ENCODE measurements at places on chromosomes 6 and 20. TPM values are rescaled to one million over a fixed set of nuclear protein-coding genes. Genes with fewer than 3 reads are reported as not detected.

Gene SOX18
- total RNA-seq, result 8.8 TPM

- H3K4me3 ChIP-seq, result no peak overlapping the region
- H3K36me3 ChIP-seq, result no peaks in the 10 kb centered on the region
- H3K27ac ChIP-seq, result no peak overlapping the region
Measured at GRCh38 chr20:50280851-50281655, 90.4 kb downstream of the CEBPB start.

- H3K4me3 ChIP-seq, result no peak overlapping the region
- H3K27ac ChIP-seq, result no peak overlapping the region
- no peaks in the 10 kb centered on the region for H3K4me1 ChIP-seq
- DNase-seq, result no peak
- no peaks in the 10 kb centered on the region for H3K36me3 ChIP-seq
Measured at GRCh38 chr6:93751969-93752368, 332.6 kb upstream of the EPHA7 start.

- peak overlapping the region; percentile 95 for H3K27ac ChIP-seq
- no peaks in the 10 kb centered on the region for H3K4me1 ChIP-seq
- H3K4me3 ChIP-seq, result peak overlapping the region; percentile 95
- DNase-seq, result no peak
- H3K27me3 ChIP-seq, result no peaks in the 10 kb centered on the region
Measured at GRCh38 chr6:11092668-11093375, 812 bp upstream of the SMIM13 start.

DNA sequence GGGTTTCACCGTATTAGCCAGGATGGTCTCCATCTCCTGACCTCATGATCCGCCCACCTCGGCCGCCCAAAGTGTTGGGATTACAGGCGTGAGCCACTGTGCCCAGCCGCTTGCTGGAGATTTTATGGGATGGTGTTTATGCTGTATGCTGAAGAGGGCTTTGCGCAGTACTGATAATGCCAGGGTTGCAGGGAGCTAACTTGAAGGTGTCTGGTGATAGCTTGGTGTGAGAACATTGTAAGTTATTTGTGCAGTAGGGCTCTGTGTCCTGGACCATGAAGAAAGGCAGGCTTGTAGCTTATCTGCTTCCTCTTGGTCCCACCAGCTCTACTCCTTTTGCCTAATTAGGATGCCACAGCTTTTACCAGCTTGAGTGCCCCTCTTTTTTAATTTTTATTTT lies 157.0 kb upstream of the DTNBP1 start:
- no peaks in the 10 kb centered on the region for H3K36me3 ChIP-seq
- no peak overlapping the region for H3K4me3 ChIP-seq
- H3K27ac ChIP-seq, result no peak overlapping the region
- H3K27me3 ChIP-seq, result no peaks in the 10 kb centered on the region
- H3K4me1 ChIP-seq, result no peaks in the 10 kb centered on the region
- no peak for DNase-seq

DNA sequence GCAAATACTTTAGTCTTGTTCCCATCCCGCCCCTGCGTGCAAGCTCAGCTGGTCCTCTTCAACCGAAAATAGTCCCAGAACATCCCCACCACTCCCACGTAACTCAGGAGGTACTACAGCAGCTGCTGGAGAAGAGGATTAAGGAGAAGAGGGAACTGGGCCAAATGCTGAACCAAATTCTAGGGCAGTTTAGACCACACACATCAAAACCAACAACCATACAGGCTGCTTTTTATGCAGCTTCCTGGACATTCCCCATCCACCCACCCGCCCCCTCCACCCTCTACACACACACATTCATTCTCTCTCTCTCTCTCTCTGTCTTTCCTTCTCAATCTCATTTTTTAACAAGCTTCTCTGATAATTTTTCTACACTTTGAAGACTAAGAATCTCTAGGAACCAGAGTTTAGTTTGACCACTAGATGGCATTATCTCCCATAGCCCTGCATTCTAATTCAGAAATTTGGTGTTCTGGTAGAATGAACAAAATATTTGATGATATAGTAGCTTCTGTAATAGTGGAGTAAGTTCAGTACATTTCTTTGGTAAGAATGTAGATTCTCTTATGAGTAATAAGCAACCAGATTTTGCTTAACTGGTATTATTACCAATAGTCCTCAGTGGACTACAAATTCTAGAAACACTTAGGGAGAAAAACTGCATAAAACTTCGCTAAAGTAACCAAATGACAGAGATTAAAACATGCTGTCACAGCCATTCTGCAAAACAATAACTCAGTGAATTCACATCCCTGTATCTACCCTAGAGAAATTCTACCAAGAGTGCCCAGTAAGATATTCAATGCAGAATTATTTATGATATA lies 52.1 kb upstream of the BEND6 start:
- H3K4me1 ChIP-seq, result no peaks in the 10 kb centered on the region
- no peaks in the 10 kb centered on the region for H3K36me3 ChIP-seq
- no peak overlapping the region for H3K4me3 ChIP-seq
- DNase-seq, result no peak
- H3K27ac ChIP-seq, result no peak overlapping the region

DNA sequence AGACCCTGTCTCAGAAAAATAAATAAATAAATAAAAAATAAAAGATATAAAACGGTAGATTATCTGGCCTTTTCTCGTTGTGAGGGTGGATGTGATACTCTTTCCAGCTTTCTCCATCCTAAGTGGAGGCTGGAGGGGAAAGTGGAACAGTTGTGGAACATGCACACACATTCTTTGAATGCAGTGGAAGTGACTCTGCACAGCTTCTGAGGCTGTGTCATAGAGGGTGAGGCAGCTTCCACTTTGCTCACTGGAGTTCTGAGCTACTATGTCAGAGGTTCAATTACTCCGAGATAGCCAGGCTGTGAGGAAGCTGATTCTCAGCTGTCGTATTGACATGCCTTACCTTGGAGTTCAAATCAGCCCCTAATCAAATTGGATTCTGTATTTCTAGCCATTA lies 82.2 kb downstream of the CHMP4B start:
- no peak overlapping the region for H3K4me3 ChIP-seq
- no peak for DNase-seq
- H3K36me3 ChIP-seq, result no peaks in the 10 kb centered on the region

DNA sequence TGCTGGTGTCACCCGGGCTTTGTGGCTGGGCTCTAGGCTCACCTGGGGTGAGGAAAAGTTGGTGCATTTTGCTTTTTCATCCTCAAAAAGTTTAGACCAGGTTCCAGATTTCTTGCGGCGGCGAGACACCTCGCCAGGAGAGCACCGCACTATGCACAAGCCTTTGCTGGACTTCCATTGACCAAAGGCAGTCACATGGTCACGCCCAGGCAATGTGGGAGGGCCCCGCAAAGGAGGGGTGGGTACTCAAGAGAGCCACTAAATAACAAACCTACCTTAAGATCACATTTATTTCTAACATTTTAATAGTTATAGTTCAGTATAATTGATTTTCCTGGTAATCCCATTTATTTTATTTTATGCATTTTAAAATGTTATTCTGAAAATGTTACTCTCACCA lies 3.0 kb upstream of the KIF16B start:
- no peak overlapping the region for H3K27ac ChIP-seq
- H3K27me3 ChIP-seq, result no peaks in the 10 kb centered on the region
- no peak for DNase-seq
- no peak overlapping the region for H3K4me3 ChIP-seq
- H3K4me1 ChIP-seq, result peaks cover 8% of the 10 kb centered on the region

DNA sequence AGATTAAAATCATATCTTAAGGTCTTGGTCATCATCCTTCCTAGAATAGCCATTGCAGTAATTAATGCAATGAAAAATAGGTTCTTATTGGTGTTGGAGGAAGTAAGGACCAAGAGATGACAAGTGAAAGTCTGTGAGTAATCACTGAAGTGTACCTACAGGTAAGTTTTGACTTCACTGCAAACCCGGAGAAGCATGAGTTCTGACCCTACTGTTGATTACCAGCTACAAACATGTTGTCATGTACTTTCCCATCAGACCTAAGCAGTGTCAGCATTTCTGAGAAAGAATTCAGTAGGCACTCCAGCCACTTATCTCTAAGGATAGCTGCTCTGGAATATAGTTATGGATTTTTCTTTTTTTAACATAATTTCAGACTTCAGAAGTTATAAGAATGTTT lies 280.9 kb downstream of the ZFAND3 start:
- H3K4me3 ChIP-seq, result no peak overlapping the region
- H3K4me1 ChIP-seq, result no peaks in the 10 kb centered on the region
- no peak overlapping the region for H3K27ac ChIP-seq
- no peak for DNase-seq
- H3K27me3 ChIP-seq, result no peaks in the 10 kb centered on the region

Gene RNF39
- total RNA-seq, result 40.0 TPM

- H3K27ac ChIP-seq, result no peak overlapping the region
- DNase-seq, result no peak
- no peaks in the 10 kb centered on the region for H3K36me3 ChIP-seq
- H3K4me3 ChIP-seq, result no peak overlapping the region
Measured at GRCh38 chr6:12748411-12748810, 31.8 kb downstream of the PHACTR1 start.

GRCh38 chr6:166872531-166873009 lies 83.8 kb downstream of the RNASET2 start:
- no peaks in the 10 kb centered on the region for H3K27me3 ChIP-seq
- H3K27ac ChIP-seq, result no peak overlapping the region
- no peak for DNase-seq
- H3K36me3 ChIP-seq, result no peaks in the 10 kb centered on the region
- H3K4me1 ChIP-seq, result no peaks in the 10 kb centered on the region

DNA sequence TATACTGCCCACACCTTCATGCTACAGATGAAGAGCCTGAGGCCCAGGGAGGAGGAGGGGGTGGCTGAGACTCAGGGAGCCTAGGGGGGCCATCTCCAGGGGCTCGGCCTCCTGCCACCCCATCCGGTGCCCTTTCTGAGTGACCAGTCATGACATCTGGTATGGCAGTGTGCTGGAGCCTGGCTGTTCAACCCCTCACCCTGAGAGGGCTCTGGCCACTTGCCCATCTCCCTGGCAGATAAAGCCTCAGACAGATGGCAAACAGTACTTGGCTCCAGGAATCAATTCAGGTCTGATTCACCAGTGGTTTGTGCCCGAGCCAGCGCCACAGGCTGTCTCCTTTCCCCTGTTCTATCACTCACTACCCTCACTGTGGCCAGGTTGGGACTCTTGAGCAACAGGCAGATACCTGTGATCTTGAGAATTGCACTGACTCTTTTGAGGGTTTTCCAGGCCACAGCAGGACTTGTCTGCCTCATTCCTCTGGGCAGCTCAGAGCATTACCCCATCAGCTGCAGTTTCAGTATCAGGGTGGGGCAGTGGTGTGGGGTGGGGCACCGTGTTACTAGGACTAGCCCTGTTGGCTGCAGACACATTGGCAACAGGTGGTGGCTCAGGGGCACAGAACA lies 22.8 kb downstream of the SRSF3 start:
- no peaks in the 10 kb centered on the region for H3K36me3 ChIP-seq
- DNase-seq, result peak; percentile 84
- peak overlapping the region; percentile 68 for H3K27ac ChIP-seq
- H3K27me3 ChIP-seq, result no peaks in the 10 kb centered on the region
- no peak overlapping the region for H3K4me3 ChIP-seq

- DNase-seq, result no peak
- no peaks in the 10 kb centered on the region for H3K36me3 ChIP-seq
- no peaks in the 10 kb centered on the region for H3K27me3 ChIP-seq
Measured at GRCh38 chr20:4170621-4171537, 155.5 kb upstream of the RNF24 start.

Measured in breast epithelium (tissue), 4 donors.